ENCODE measurements at places on chromosomes 3 and 15.

GRCh38 chr3:142225885-142226215, 465 bp upstream of the GK5 start:
- no peak for DNase-seq

DNA sequence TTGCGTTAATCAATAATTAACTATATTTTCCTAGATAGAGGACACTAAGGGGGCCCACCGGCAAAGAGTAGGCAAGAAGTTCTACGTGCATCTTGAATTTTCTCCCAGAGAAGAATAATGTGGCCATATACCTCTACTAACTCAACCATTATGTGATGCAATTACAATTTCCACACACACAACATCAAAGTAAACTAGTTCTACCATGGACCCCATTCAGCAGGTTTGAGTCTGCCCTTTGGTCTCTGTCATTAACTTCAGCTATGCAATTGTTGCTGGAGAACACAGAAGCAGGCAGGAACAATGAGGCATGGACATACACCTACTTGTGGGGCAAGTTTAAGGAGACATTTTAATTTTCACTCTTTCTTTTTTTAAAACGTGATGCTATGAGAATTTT, 705.9 kb downstream of the PDCD6IP start:
- DNase-seq = no peak

DNA sequence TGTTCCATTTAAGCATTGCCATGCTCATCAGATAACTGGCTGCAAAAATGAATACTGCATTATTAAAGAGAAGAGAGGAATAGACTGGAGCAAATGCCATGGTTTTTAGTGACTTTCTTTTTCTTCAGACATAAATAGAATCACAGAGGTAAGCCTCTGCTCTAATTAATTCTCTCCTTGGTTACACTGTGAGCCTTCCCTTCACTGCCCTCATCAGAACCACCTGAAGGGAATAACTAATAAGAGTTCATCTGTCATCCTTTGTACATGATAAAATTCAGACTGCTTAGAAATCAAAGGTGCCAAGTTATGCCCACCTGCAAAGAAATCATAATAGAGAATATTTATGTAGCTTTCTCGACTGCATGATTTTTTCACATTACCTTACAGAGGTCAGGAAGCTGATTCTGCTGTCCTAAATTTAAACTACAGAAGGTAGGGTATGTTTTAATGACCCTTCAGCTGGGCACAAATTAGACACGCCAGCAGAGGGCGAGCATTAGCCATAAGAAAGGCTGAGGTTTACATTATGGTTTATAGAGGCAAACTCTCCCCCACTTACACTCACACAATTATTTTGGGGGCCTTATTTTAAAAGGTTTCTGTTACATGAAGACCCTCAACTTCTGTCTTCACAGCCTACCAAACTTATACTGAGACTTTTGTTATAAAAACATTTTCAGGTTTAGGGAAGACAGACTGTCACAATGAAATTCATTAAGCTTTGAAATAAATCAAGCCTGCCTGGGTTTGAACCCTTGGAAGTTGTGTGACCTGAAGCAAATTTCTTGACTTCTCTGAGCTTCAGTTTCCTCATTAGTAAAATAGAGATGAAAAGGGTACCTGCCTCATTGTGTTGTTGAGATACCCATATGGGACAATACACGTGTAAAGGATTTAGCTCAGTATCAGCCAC, 15.3 kb upstream of the UNC13C start:
- DNase-seq = no peak

- no peak for DNase-seq
Measured at GRCh38 chr3:184874709-184875644, 63.0 kb downstream of the VPS8 start.

GRCh38 chr3:148789906-148790305, 37.7 kb upstream of the CPB1 start:
- no peak for DNase-seq

DNA sequence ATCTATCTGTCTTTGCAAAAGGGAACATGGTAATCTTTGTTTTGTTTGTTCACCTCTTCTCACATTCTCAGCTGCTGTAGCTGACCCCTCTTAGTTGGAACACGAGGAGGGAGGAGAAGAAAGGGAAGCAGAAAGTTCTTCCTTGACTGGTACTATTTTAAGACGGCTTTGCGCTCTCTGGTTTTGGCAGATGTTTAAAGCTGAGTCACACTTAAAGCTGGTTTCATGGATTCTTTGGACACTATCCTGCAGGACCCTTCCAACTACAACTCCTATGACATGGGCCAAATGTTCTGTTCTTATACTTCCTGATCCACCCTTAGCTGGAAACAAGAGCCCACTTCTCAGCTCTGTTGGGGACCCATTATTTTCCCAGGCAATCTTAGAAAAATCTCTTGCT, 40.6 kb upstream of the FXR1 start:
- no peak for DNase-seq

GRCh38 chr3:119019767-119020518, 14.7 kb downstream of the IGSF11 start:
- DNase-seq = no peak

GRCh38 chr15:46170326-46170725, 535.5 kb downstream of the SQOR start:
- no peak for DNase-seq

GRCh38 chr3:133926736-133927539, 31.3 kb upstream of the RAB6B start:
- no peak for DNase-seq

GRCh38 chr3:63872135-63872924, 8.7 kb downstream of the ATXN7 start:
- DNase-seq = no peak

DNA sequence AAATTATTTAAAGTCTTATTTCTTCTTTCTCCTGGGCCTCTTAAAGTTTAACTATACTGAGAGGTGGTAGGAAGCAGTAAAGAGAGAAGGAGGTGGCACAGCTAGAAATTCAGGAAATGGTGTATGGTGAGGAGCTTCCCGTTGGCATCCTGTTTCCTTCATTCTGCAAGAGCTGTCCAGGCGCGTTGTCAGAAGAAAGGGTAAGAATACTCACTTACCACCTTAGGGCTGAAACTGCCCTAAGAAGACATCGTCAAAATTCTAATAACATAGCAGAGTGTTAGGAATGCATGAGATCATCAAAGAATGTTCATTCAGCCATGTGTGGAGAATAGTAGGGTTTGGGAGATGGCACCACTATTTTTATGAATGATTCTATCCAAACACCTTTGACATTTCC, 699.6 kb downstream of the MCTP2 start:
- no peak for DNase-seq

- no peak for DNase-seq
Measured at GRCh38 chr15:72820278-72820677, 36.7 kb upstream of the ADPGK start.

- no peak for DNase-seq
Measured at GRCh38 chr15:40952301-40952900, 870 bp upstream of the CHAC1 start.

DNA sequence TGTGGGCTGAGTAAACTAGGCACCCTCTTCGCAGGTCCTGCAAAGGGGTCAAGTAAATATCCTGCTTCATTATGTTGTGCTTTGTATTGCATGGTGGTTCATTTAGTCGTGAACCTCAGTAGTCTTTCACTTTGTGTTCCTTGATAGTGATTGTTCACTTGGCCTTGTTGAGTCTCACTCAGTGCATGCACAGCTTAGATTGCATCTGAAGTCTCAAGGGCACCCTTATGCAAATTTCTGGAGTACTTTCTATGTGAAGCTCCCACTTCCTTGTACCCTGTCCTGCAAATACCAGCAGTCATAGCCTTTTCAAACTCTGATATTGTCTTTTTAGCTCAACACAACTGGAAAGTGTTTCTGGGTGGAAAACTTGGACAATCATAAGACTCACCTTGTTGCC, 519.2 kb downstream of the NAALADL2 start:
- DNase-seq = no peak

GRCh38 chr3:7607676-7608075, 746.8 kb downstream of the GRM7 start:
- DNase-seq = no peak

DNA sequence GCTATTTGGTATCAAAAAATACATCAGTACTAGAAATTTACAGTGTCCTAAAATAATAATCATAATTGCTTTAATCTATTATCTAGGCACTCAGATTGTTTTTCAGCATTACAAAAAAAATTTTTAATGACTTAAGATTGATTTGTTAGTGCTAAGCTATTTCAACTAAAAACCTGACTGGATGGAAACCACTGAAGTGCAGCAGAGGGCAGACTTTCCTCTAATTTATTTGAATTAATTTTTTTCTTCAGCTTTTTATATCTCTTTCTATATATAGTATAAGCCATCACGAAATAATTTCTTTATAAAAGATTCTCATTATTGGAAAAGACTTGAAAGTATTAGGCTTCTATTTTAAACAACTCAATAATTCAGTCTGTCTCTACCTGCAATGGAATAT, 131.4 kb downstream of the IQCH start:
- no peak for DNase-seq

- no peak for DNase-seq
Measured at GRCh38 chr3:97515076-97515475, 249.5 kb upstream of the ARL6 start.

DNA sequence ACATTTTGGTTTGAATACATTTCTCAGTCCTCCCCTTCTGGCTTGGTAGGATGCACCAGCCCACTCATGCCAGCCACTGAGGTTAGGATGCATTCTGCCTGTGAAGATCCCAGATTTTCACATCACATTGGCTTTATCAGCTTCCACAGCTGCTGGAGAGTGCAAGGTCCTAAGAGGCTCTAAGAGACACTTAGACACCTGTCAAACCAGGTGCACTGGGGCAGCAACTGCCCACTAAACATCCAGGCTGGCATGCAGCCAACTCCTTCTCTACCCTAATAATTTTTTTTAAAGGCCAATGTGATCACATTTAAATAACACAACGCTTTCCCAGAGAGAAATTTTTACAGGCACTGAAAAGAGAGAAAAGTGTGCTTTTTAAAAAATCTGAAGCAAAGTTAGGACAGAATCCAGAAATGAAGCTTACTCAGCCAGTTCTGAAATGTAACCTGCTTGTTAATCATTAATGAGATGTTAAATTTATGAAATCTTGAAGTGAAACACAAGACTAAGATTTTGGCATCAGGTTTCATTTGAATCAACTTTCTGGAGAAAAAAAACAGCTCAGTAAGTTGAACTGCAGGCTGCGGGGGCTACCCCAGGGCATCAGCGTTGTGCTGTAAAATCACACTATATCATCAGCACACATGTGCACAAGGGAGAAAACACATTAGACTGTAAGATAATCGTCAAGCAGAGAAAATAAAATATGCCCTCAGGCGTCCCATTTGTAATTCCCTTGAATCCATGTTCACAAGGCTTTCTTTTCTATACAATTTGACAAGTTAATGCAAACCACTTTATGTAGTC, 312.9 kb downstream of the ZBBX start:
- DNase-seq = no peak

DNA sequence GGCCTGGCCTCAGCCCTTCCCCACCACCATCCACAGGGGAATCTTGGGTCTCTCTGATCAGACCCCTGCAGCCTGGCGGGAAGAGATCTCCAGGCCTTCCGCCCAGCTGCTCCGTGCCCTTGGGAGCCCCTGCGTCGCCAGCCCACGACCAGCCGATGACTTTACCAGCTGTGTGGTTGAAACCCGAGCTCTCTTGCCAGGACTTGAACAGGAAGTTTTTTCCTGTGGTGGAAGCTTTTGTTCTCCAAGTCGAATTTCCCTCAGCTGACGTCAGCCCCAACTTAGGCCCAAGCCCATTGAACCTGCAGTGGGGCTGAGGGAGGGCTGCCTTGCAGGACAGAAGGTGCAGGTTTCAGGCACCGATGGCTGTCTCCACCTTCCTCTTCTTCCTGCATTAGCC, 51.7 kb upstream of the SMAD3 start:
- DNase-seq = peak; percentile 50

- no peak for DNase-seq
Measured at GRCh38 chr15:40128766-40129660, 20.3 kb upstream of the BMF start.

DNA sequence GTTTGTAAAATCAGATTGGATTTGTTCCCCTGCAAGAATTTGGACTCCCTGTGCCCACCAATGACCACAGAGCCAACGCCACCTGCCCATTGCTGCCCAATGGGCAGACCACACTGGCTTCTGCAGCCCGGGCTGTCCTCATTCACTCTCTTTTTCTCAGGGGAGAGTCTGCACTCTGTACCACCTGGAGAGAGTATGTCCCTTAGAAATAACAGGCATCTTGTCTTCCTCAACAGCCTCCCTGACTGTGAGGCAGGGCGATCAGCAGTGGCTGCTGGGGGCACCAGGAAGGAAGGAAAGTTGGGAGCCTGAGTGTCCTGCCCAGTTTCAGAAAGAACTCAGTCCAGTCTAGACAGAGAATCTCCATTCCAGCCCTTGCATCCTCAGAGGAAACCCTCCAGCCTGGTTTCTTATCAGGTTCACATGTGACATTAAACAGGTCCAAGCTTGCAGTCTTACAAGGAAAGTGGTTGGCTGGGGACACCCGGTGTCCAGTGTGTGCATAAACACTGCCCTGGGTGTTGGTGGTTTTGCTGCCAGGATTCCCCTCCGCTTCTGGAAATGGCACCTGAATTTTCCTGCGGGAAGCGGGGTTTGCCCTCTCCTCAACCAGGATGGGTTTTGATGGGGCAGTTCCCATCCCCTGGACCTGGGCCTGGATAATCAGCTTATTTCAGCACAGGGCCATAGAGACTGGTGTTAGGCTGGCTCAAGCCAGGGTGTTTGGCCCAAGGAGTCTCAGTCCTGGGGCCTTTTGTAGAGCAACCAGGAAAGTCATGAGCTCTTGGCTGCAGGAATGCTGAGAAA, 37.2 kb downstream of the SSUH2 start:
- DNase-seq = peak; percentile 69

- DNase-seq = no peak
Measured at GRCh38 chr3:138267083-138267482, 62.6 kb downstream of the NME9 start.

DNA sequence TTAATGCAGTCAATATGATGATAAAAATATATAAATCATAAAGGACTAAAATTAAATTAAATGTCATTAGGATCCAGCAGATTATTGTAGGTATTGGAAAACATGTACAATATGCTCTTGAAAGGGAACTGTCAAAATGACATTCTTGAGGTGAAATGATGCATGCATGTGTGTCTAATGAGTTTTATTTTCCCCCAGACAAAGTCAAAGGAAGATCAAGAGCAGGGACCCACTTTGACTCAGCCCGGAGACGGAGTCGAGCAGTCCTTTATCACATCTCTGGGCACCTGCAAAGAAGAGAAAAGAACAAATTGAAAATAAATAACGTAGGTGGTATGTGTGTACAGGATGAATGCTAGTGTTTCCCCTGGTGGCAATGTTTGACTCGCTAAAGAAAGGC, 194.1 kb downstream of the KCNH8 start:
- no peak for DNase-seq

DNA sequence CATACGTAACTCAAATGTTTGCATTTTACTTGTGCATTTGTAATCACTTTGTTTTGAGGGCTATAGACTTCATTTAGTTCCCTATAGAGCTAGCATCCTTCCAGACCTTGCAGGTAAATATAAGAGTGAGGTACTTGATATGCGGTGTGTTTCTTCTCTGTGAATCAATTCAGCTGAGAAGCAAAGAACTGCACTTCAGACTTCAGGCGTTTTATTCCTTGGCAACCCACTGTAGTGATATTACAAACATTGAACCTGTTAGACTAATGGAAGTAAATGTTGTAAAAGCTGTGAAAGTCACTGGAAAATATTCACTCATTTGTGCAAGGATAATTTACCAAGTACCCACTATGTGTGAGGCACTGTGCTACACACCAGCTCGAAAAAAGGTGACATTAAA, 94.1 kb upstream of the CHL1 start:
- DNase-seq = no peak

GRCh38 chr3:90025019-90025418, 917.6 kb downstream of the EPHA3 start:
- DNase-seq = no peak

- DNase-seq = no peak
Measured at GRCh38 chr15:53022788-53023187, 232.7 kb upstream of the ONECUT1 start.

- no peak for DNase-seq
Measured at GRCh38 chr15:94412979-94413746, 181.8 kb downstream of the MCTP2 start.

Measured in left ventricle myocardium inferior (tissue), 1 donor.